ENCODE measurements at places on chromosomes 7 and 10. TPM values are rescaled to one million over a fixed set of nuclear protein-coding genes. Genes with fewer than 3 reads are reported as not detected.

Gene PVRIG
- not detected for total RNA-seq

Gene PDE6C
- total RNA-seq = not detected

Gene FGFR2
- 0.27 TPM for total RNA-seq

Gene MYH16
- 0.93 TPM for total RNA-seq

Gene RNF32
- total RNA-seq = 0.29 TPM

All from thoracic aorta endothelial cell (primary cell).